ENCODE measurements at places on chromosomes 3 and 15. TPM values are rescaled to one million over a fixed set of nuclear protein-coding genes. Genes with fewer than 3 reads are reported as not detected.

DNA sequence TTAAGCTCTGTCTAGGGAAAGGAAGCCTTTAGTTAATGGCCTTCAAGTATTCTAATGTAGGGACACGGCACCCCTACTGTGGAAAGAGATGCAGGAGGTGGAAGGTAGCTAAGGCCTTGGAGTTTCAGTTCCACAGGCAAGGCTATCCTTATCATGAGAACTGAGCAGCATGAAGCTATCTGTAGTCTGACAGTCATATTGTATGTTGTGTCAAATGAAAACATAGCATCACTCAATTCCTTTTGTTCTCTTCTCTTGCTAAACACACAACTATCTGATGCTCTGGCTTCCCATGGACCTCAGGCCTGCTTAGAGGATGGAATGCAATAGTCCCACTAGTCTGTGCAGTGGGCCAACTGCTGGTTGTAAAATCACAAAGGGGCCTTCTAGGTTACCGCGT, 380.9 kb downstream of the FHIT start:
- no peaks in the 10 kb centered on the region for H3K4me1 ChIP-seq
- H3K27me3 ChIP-seq: no peaks in the 10 kb centered on the region
- DNase-seq: no peak
- H3K36me3 ChIP-seq: no peaks in the 10 kb centered on the region

DNA sequence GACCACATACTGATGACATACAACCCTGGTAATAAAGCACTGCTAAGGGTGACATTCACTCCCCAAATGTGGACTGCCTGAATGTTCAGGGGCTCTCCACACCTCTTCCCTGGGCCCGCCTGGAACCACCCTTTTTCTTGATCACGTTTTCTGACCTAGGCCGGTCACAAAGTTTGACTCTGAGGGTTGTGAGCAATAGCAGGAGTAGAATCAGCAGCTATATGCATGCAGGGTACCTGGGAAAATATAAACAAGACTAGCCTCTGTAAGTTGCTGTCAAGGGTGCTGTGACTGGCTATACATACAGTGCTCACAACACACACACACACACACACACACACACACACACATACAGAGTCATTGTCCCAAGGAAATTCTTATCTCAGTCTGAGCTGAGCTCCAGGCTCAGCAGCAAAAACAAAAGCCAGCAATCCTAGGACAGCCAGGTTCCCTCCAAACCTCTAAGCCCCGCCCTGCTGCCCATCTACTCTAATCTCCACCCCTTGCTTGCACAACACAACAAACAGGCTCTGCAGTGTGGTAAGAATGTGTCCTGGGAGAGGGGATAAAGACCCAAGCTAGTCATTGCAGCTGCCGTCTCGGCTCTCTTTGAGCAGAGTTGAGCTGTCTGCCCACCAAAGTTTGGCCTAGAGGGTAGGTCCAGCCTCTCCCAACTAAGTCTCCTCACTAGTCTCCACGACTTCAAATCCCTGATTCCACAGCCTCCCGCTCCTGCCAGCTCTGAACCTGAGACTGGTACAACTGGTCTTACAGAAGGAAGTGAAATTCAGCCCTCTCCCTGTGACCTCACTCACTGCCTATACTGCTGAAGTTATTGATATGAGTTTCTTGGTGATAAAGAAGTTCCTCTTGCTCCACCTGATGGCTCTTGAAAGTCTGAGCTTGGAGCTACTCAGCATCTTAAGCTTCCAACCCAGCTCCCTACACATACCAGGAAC, 2.2 kb downstream of the BMF start:
- no peak for DNase-seq
- H3K27ac ChIP-seq: no peak overlapping the region
- no peaks in the 10 kb centered on the region for H3K36me3 ChIP-seq
- H3K27me3 ChIP-seq: no peaks in the 10 kb centered on the region

- H3K36me3 ChIP-seq: no peaks in the 10 kb centered on the region
- H3K27ac ChIP-seq: no peak overlapping the region
- no peak overlapping the region for H3K4me3 ChIP-seq
- H3K4me1 ChIP-seq: no peaks in the 10 kb centered on the region
- H3K27me3 ChIP-seq: no peaks in the 10 kb centered on the region
- DNase-seq: no peak
Measured at GRCh38 chr3:99683465-99683864, 45.1 kb downstream of the COL8A1 start.

GRCh38 chr3:46280105-46280797, 38.0 kb downstream of the CCR3 start:
- H3K27ac ChIP-seq: peak overlapping the region; percentile 31
- no peak overlapping the region for H3K4me3 ChIP-seq
- H3K36me3 ChIP-seq: no peaks in the 10 kb centered on the region
- DNase-seq: no peak
- H3K27me3 ChIP-seq: no peaks in the 10 kb centered on the region

GRCh38 chr3:79361748-79362378, 405.9 kb downstream of the ROBO1 start:
- no peak overlapping the region for H3K4me3 ChIP-seq
- H3K4me1 ChIP-seq: no peaks in the 10 kb centered on the region
- no peak overlapping the region for H3K27ac ChIP-seq
- H3K27me3 ChIP-seq: no peaks in the 10 kb centered on the region

SLMAP gene
- 52.2 TPM for total RNA-seq

TXNRD3 gene
- total RNA-seq: 1.0 TPM

ZPLD1 gene
- total RNA-seq: not detected

DNA sequence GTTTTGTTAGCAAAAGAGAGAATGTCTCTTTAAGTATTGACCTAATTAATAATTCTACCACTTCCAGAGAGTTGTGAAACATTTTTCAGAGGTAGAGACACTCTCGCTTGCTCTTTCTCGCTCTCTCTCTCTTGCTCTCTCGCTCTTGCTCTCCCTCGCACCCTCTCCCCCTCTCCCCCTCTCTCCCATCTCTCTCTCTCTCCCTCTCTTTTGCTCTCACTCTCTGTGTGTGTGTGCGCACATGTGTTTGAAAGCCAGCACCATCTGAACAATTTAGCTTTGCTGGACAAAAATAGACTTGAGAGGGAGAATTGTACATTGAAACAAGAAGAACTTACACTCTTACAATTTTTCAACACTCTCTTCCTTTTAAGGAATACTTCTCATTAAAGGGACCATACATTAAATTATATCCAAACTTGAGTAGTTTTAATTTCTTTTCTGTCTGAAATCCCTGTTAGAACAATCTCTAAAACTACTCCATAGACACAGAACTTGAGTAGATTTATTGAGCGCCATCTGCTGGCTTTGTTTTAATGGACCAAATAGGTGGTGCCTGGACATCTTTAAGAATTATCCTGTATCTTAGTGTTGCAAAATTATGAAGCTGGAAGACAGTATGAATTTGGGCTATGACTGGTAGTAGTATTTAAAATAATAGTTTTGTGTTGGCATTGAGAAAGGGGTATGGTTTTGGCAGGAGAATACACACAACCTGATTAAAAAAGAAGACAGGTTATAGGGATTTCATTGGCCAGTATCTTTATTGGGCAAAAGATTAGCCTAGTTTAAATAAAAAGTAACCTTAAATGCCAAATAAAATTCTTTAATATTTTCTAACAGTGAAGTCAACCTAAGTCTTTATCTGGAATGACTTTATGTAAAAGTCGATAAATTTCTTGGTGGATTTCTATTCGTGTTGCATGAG, 124.6 kb downstream of the AKAP13 start:
- no peak overlapping the region for H3K4me3 ChIP-seq
- H3K27me3 ChIP-seq: no peaks in the 10 kb centered on the region
- peaks cover 16% of the 10 kb centered on the region for H3K4me1 ChIP-seq
- H3K27ac ChIP-seq: no peak overlapping the region
- H3K36me3 ChIP-seq: no peaks in the 10 kb centered on the region
- DNase-seq: peak; percentile 13

DNA sequence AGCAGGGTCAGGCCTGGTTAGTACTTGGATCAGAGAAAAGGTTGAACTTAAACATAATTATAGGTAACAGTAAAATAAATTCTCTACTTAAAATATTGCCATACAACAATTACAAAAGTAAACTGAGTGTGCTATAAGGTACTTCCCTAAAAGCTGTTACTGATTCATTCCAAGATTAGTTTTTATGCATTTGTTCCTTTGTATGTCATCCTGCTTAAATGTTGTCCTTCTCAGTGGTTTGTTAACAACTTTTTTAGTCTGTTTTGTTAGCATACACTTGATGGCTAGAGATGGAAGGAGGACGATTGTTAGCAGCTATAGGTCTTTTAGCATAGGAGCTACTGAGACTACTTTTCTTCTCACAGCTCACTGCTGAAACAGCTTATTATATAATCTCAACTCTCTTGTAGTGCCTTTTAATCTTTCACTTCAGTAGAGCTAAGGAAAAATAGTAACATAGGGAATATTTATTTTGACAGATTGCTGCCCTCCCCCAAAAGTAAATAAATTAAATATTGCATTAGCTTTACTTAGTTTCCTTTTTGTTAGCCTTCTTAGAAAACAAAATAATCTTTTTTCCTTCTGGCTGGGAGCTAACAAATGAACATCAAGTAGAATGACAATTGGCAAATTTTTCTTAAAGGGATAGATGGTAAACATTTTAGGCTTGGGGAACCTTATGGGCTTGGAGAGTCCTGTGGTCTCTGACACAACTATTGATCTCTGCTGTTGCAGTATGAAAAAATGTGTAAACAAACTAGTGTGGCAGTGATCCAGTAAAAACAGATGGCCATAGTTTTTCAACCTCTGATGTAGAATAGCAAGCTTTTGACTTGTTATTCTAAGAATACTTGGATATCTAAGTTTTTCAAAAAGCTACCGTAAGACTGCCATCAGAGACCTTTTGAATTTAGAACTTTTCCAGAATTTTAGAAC, 39.5 kb downstream of the USP8 start:
- no peak overlapping the region for H3K4me3 ChIP-seq
- no peak overlapping the region for H3K27ac ChIP-seq
- no peak for DNase-seq
- H3K27me3 ChIP-seq: no peaks in the 10 kb centered on the region
- peaks cover 62% of the 10 kb centered on the region for H3K36me3 ChIP-seq

DNA sequence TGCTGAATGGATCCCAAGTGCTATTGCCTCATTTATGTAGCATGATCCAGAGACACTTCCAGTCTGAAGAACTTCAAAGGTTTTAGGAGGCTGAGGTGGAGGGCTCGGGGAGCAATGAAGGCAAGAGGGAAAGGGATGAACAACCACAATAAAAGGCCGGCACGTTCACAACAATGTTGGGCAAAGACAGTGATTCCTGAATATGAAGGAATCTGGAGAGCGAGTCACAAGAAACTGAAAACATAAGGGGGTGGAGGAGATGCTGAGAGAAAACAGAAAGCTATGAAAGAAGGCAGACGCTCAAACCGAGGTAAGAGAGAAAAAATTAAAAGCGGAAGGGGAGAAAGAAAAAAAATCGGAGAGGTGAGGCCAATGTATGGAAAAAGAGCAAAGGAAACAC, 120.1 kb downstream of the GREM1 start:
- no peak overlapping the region for H3K27ac ChIP-seq
- no peaks in the 10 kb centered on the region for H3K27me3 ChIP-seq
- H3K36me3 ChIP-seq: no peaks in the 10 kb centered on the region
